H7 (cell line): ENCODE measurements at places on chromosomes 7 and 10. TPM values are rescaled to one million over a fixed set of nuclear protein-coding genes. Genes with fewer than 3 reads are reported as not detected.
A peak's percentile ranks its signal among the peaks of the same experiment; 100 is the strongest.

GRCh38 chr10:92916433-92916832 is 68.1 kb downstream of the EXOC6 start:
- peak; percentile 5 for DNase-seq

DNA sequence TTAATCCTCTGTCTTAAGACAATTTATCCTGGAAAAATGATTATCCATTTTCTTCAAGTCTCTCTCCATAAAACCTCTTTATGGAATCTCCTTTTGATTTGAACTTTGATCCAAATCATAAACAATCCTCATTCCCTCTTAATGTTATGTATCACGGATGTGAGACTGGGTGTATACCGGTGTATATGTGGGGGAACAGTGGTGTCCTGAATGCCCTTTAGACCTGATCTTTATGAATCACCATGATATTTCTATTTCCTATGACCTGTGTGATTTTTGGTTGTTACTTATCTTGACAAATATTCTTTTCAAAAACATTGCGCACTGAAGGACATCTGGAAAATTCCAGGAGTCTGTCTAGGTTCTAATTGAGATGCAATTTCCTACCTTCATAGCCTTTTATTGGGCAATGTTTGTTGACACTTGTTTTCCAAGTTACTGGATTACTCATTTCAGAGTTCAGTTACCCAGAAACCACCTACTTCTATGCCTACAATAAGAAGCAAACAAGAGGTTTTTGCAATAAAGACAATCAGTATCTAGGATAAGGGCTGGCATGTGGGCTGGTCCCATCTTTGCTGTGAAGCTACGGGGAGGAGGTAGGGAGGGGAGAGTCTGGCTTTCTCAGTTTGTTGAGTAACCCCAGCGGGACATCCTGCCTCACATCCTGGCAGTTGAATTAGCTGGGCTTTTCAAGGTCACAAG is 190.4 kb downstream of the CTTNBP2 start:
- peak; percentile 12 for DNase-seq

DNA sequence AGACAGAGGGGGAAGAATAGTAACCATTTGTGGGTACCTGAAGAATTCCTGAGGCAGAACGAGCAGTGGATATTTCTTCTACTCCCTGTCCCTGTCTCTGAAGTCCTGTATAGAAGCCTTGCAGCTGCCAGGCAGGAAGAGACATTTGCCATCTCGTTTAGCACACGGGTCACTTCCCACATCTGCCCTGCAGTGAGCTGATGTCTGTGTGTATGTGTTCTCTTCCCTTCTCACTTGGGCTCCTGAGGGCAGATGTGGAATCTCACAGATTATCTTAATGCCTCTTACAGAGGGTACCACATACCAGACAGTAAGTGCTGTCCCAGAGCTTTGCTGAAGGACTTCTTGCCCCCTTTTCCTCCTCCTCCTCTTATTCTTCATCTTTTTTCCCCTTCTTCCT is 14.1 kb upstream of the TRPV6 start:
- no peak for DNase-seq

- no peak for DNase-seq
These were observed 114.9 kb downstream of the OAT start for GRCh38 chr10:124303662-124304418.

Gene NAT16
- total RNA-seq, result 0.30 and 0.59 TPM in 2 replicates

Gene HSPA12A
- 1.9 and 2.2 TPM in 2 replicates for total RNA-seq

GRCh38 chr10:27783660-27784059 is 38.0 kb upstream of the MKX start:
- DNase-seq, result peak; percentile 20

GRCh38 chr10:65320236-65321026 is 1605.4 kb upstream of the LRRTM3 start:
- DNase-seq, result no peak

- no peak for DNase-seq
These were observed 16.4 kb downstream of the IRF5 start for GRCh38 chr7:128954150-128954549.

GRCh38 chr10:58435297-58435985 is 50.2 kb downstream of the TFAM start:
- DNase-seq, result no peak

DNA sequence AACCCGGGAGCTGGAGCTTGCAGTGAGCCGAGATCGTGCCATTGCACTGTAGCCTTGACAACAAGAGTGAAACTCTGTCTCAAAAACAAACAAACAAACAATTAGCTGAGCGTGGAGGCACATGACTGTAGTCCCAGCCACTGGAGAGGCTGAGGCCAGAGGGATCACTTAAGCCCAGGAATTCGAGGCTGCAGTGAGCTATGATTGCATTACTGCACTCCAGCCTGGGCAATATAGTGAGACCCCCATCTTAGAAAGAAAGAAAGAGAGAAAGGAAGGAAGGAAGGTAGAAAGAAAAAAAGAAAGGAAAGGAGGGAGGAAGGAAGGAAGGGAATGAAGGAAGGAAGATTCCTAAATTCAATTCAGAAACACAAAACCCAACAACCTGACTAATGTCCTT is 141.3 kb upstream of the TNRC18 start:
- no peak for DNase-seq

Gene RPP38
- total RNA-seq, result 17.5 and 18.5 TPM in 2 replicates

- no peak for DNase-seq
These were observed 205.2 kb downstream of the STK31 start for GRCh38 chr7:23915236-23915635.

- no peak for DNase-seq
These were observed 138.3 kb downstream of the ZMIZ1 start for GRCh38 chr10:79207096-79207357.

Gene TMEM26
- total RNA-seq, result 0.04 TPM in 1 of 2 replicates, not detected in the other

GRCh38 chr10:95480901-95481491 is 80.2 kb downstream of the SORBS1 start:
- no peak for DNase-seq

Gene COL17A1
- 0.59 and 1.0 TPM in 2 replicates for total RNA-seq

- no peak for DNase-seq
These were observed 58.7 kb downstream of the AOC1 start for GRCh38 chr7:150910996-150911422.

Gene UCMA
- not detected in 2 replicates for total RNA-seq

DNA sequence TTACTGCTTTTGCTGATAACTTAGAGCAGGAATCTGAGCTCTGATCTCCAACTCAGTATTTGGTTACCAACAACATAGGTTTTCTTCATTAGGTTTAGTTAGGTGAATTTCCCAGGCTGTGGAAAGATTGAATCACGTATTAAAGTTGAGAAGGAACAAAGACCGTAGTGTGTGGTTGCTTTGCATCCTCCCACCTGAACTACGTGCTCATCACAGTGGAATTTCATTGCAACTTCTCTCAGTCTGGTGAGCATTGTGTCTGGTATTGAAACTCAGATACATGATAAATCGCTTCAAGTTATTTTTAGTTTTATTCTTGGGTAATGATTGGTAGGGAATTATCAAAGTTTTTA is 139.4 kb upstream of the AKR1E2 start:
- DNase-seq, result no peak

DNA sequence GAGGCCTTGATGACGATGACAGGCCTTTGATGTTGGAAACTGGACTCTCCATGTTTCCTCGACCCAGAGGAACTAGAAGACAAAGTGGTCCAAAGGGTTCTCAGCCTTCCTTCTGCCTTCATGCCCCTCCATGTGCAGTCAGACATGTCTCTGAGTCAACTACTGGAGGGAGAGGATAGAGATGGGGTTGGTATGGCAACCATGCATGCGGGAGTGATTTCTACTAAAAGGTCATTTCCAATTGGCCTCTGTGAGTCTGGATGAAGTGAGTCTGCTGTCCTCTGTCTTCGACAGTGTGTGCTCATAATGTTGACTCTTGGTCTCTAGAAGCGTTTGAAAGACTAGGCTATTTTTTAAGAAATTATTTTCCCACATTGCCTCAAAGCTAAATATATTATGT is 29.2 kb downstream of the STK17A start:
- no peak for DNase-seq

DNA sequence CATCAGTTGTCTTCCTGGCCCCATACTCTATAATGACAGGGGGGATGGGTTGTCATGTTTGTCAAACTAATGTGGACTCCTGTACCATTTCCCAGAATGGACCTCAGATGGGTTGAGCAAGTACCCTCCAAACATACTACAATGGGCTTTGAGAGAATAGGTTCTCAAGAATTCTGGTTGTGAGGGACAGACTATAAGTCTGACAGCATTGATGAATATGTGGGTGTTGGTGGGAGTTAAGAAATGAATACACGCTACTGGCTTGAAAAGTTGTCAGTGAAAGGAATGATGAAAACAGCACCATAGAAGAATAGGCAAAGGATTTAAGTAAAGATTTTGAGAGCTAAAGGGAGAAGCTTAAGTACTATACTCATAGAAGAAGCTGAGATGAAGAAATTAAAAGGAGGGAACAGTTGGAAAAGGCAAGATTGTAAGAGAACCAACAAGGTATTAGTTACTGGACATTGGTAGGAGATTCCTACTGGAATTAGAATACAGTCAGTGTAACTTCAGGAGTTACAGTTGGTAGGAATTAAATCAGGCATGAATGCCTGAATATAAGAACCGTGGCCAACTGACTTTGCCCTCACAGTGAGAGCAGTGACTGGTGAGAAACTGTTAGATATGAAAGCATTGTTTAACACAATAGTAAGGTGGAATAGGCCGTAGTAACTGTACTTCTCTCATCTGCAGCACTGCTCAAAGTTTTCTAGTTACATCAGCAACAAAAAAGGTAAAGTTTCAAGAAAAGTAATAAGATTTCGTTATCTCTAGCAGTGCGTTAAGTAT is 86.3 kb downstream of the LCOR start:
- DNase-seq, result no peak

DNA sequence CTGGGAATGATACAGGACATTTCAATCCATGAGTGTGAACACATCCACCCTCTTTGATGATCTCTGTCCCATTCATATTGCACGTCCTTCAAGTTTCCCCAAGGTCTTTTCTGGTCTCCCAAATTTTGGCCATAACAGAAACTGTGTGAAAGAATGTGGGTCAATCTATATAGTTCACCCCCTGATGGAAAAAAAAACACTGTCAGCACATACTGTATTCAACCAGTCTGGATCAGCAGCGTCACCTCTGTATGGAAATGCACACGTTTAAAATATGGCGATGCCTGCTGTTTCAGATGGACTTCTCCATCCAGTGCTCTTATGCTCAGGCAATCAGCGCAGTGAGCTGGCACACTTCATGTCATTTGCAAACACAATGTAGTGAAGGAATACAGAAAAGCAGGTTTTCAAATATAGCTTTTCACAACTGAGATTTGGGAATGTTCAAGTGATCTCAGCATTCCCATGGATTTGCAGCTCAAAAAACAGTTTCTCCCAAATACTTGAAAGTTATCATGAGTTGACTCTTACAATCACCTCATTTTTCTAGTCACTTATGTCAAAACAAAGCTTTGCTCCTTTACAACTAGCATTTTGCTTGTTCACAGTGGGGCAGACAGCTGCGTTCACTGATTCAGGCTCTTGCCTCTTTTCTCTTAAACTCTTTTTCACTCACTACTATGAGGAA is 61.1 kb downstream of the FAM13C start:
- no peak for DNase-seq

DNA sequence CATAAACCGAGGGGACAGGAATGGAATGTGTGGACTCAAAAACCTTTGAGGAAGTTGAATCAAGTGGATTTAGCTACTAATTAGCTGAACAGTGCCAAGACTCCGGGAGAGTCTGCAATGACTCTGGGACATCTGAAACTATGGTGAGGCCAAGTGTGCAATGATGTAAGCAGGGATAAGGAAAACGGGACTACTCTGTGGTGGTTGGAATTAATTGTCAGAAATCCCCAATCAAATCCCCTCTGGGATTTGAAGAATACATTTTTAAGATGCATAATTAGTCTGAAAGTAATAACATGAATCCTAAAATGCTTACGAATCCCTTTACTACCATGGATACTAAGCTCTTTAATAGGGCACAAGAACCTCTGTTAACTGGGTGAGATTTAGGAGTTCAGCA is 602.8 kb downstream of the NRG3 start:
- no peak for DNase-seq

GRCh38 chr10:120984221-120984620 is 133.1 kb downstream of the WDR11 start:
- no peak for DNase-seq

DNA sequence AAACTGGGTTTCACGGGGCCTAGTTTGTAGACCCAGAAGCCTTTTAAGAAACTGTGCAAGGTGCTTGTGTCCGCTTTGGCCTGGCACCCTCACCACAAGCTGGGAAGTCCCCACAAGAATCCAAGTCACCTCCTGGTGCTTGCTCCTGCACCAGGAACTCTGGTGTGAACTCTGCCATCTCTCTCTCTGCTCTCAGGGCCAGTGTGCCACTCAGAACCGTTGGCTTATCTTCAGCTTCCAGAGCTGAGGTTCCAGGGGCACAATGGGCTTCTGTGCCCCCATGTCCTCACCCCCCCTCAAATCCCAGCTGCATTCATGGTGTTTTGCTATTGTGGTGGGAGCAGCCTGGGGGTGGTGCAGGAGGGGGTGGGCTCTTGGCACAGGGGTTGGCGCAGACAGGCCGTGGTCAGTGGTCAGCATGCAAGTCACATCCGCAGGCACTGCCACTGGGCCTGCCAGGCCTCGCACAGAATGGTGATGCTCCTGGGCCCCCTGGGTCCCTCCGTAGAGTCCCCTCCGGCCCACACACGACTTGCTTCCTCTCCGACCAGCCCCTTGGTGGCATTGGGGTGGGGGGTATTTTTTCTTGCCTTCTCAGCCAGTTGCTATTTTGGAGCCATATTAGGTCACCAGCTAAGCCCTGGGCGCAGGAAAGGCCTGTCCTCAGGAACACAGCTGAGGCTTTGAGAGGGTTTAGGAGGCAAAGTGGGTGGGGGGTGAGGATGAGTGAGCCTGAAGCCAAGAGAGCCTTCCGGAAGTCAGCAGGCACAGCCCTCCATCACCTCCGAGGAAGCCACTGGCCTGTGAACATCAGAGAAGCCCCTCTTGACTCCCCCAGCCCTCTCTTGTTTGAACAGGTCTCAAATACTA is 3.0 kb downstream of the ZCCHC24 start:
- DNase-seq, result peak; percentile 19

Gene FRAT2
- 46.8 and 67.0 TPM in 2 replicates for total RNA-seq

Gene ASZ1
- total RNA-seq, result not detected in 2 replicates

Gene PRSS1
- 0.62 and 0.96 TPM in 2 replicates for total RNA-seq

GRCh38 chr10:91887272-91888076 is 21.8 kb downstream of the FGFBP3 start:
- peak; percentile 93 for DNase-seq

Gene TPK1
- total RNA-seq, result 6.2 and 6.6 TPM in 2 replicates

DNA sequence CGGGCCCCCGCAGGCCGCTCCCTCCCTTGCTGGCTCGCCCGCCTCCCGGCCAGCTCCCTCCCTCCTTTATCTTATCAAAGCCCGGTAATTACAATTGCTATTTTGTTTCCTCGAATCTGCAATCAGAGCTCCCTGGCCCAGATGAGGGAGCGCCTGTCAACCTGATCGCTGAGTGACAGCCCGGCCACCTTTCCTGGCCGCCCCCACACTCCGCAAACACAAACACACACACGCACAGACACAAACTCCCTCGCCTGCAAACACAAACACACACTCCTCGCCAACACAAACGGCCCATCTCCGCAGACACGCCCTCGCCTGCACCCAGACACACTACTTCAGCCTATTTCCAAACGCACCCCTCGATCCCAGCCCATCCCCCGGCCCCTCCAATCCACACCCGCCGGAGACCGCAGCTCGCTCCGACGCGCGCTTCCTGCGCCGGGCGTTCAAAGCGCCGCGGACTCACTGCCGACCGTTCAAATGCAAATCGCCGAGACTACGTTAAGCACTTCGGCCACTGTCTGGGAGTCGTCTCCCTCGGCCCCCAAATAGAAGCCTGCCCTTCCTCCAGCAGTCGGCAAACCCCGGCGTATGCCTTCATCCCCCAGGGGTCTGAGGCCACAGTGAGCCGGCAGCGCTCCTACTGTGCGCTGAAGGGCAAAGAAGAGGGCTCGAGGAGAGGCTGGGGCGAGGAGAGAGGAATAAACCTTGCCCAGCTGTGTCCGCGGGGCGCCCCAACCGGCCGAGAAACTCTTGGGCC is 3.0 kb upstream of the FGF8 start:
- peak; percentile 93 for DNase-seq
